ENCODE measurements at places on chromosomes 7 and 10.

DNA sequence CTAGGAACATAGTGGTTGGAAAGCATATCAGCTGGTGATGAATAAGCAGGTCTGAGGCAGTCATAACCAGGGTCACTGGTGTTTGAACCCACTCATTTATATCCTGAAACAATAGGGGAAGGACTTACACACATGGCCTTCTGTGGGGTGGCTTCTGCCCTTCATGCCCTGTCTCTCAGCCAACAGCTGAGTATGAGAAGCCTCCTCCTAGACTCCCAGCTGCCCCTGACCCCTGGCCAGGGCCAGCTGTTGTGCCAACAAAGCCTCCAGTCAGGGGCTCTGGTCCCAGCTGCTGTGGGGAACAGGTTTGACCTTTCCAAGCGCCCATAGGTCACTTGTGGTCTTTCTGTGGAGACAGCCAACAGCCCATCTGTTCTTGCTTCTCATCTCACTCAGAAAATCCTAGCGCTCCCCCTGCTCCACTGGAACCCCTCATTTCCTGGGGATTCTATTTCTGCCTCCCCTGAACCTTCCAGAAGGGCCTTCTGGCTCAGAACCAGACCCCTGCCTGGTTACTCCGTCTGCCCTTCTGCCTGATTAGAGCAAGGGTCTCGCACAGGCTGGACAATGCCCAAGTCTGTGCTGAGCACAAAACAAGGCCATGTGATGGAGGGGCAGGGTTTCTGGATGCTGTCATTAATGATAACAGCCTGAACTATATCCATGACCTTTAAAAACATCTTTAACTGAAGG lies 9.7 kb upstream of the PURB start:
- DNase-seq, result no peak

- DNase-seq, result no peak
Observed at GRCh38 chr10:70679498-70679897, 7.2 kb downstream of the ADAMTS14 start.

DNA sequence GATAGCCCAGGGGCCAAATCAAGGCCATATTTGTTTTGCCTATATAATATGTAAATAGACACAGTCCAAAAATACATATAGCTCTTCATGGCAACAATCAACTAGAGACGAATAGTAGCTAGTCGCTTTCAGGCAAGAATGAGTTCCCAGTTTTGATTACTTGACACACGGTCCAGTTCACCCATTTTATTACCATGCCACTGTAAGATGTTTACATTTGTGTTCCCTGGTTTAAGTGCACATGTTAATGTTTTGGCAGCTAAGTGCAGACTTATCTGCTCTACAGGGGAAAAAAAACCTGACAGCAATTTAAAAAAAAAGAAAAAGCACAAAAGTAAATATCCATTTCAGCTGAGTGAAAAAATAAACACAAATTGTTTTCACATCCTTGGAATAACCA lies 213.1 kb downstream of the TPK1 start:
- no peak for DNase-seq

DNA sequence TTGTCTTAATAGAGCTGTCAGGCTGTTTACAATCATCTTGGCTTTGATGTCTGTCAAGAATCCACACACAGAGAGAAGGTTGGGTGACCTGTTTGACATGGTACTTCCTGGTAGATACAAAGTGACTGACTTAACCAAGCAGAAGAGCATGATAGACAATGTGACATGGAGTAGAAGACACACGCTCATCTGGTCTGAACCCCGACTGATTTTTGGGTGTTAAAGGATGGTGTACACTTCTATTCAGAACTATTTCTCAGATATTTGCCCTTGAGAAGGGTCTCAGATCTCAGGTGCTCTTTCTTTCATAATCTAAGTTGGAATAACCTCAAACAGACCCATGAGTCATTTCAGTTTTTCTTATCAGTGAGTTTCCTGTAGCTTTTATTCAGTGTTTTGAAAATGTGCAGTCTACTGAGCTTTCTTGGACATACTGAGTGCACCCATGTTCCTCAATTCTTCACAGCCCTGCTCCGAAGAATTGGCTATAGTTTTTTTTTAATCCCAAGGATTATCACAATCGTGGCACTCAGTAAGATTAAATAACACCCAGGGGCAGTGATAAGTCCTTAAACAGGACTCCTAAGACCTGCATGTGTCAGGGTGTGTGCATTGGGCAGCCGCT lies 46.4 kb upstream of the NXPH1 start:
- DNase-seq, result no peak

DNA sequence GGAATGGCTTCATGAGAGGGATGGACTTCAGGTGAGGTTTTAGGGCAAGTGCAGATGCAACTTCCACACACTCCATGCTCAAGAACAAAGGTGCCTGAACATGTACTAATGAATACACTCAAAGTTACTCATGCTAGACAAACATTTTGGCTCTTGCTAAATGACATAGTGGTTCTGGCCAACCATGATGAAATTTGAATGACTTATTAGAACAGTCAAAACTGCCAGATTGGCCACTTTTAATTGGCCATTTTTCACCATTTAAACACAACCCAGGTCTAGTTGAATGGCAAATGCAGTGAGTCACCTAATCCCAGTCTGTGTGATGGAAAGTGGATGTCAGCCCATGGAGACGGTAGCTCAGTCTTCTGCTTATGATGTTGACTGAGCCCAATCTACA lies 4.9 kb upstream of the PTPRN2 start:
- DNase-seq, result no peak

- DNase-seq, result no peak
Observed at GRCh38 chr7:132592936-132593335, 16.7 kb upstream of the PLXNA4 start.

DNA sequence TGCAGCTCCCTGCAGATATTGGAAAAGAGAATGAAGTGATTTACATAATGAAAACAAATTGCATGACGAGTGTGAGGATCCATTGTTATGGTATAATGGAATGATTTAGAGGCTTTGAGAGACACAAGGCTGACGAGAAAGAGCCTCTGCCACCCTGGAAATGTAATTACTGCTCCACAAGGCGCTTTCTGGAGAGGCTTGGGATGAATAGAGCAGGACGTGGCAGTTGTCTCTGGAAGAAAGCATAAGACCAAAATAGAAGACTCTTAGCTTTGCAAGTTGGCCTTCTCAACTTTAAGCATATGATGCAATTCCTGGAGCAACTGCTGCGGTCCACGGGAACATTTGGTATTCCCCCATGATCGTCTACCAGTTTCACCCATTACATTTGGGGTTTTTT lies 181.9 kb upstream of the TCF7L2 start:
- DNase-seq, result no peak

DNA sequence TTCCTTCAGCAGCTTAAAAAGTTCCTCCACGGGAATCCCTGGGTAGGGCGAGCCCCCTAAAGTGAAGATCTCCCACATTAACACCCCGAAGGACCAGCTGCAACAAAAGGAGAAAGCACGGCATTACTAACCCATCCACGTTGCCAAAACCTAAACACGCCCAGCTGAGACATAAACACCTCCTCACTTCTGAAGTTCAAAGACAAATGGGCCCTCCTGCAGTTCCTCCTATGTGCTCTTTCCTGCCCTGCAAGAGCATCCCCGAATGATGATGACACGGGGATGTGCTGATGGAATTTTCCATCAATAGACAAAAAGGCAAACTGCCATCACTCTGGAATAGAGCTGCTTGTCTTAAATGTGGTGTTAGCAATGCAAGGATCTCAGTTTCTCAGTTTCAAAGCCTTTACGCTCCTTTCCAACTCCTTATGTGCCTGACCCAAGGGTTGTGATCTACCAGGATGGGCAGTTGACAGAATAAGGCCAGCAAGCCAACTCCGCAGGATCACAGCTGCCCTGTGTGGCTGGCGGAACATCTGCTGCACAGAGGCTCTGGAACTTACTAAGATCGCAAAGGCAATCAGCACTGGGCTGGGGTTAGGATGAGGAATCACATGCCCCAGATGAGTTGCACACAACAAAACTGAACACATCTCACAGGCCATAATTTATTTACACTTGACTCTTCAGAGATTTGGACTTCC lies 112.7 kb downstream of the FGFR2 start:
- no peak for DNase-seq

DNA sequence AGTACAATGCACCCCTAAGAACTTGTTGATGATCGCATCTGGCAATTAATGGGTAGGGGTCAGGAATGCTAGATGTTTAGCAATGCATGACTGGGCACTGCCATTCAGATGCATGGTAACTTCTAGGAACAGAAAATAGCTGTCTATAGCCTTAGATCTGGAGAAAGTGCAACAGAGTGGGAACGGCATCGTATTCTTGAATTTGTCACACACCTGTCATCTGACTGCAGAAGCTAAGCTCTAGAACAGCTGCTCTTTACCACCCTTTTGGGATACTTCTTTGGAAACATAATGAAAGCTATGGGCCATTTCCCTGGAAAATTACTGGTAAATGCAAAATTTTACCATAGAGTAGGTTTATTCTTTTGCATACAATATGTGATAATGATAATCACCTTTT lies 118.1 kb downstream of the SLC25A13 start:
- no peak for DNase-seq

DNA sequence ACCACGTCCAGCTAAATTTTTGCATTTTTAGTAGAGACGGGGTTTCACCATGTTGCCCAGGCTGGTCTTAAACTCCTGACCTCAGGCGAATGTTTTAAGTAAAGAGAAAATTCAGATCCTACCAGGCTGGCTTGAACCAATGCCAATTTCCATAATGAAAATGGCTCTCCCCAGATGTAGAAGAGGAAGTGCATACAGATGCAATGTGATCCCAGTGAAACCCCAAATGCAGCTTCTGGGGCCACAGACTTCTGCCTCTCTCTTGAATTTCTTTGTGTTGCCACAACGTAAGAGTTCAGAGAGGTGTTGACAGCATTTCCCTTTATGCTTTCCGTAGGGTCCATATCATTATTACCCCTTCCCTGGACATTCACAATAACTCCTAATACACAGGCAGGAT lies 29.6 kb upstream of the GOT1 start:
- no peak for DNase-seq

DNA sequence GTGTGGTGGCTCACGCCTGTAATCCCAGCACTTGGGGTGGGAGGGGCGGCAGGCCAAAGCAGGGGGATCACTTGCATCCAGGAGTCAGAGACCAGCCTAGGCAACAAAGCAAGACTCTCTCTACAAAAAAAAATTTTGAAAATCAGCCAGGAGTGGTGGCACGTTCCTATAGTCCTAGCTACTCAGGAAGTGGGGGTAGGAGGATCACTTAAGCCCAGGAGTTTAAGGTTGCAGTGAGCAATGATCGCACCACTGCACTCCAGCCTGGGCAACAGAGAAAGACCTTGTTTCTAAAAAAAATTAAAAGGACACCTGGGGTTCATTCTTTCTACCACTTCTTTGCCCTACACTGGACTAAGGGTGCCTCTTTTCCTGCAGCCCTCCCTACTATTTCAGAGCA lies 15.1 kb downstream of the WAPL start:
- no peak for DNase-seq

DNA sequence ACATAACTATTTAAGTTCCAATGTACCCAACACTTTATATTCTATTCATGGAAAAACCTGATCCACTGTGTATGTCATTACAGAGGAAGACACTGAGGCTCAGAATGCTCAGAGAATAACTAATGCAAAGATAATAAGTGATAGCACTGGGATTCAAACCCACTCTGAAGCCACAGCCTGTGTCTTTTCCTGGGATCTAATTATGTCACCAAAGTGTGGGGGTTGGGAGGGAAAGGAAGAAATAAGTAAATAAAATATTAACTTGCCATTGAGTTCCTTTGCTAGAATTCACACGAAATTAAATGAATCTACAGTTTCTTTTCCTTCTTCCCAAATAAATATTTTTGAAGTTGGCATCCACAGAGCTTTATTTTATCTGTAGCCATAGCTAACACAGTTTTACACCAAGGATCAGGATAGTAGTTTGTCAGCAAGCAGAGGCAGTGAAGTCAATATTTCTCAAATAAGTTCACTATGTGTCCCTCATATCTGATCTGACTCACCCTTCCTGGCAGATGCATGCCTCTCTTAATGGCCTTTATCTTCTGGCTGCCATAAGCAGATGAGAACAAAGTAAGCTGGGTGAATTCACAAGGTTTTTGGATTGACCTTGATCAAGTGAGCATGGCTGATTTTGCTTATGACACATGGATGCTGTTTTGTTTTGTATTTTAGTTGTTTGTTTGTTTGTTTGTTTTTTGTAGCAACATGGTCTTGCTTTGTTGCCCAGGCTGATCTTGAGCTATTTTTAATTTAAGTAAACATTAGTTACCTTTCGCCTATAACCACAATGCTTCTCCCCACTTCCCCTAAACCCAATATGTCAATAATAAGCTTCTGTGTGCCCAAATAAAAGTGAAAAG lies 6.3 kb downstream of the RAPGEF5 start:
- no peak for DNase-seq

DNA sequence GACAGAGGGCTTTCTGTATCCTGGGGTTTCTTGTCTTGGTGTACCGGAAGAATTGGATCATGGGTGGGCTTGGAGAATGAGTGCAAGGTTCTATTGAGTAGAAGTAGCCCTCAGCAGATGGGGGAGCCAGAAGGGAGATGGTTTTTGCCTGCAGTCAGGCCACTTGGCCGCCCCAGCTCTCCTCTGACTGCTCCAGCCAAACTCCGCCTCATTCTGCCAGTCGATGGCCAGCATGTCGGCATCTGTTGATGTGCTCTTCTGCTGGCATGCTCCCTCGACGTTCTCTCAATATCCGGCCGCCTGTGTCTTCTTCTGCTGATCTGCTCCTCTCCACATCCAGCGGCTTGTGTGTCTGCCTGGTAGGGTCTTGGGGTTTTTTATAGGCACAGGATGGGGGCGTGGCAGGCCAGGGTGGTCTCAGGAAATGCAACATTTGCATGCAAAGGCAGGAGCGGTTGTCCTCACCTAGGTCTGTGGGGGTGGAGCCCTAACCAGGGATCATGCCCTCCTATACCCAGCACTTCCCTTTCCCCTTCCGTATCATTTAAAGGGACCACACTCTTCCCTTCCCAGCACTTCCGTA lies 40.2 kb upstream of the TNS3 start:
- DNase-seq, result no peak

DNA sequence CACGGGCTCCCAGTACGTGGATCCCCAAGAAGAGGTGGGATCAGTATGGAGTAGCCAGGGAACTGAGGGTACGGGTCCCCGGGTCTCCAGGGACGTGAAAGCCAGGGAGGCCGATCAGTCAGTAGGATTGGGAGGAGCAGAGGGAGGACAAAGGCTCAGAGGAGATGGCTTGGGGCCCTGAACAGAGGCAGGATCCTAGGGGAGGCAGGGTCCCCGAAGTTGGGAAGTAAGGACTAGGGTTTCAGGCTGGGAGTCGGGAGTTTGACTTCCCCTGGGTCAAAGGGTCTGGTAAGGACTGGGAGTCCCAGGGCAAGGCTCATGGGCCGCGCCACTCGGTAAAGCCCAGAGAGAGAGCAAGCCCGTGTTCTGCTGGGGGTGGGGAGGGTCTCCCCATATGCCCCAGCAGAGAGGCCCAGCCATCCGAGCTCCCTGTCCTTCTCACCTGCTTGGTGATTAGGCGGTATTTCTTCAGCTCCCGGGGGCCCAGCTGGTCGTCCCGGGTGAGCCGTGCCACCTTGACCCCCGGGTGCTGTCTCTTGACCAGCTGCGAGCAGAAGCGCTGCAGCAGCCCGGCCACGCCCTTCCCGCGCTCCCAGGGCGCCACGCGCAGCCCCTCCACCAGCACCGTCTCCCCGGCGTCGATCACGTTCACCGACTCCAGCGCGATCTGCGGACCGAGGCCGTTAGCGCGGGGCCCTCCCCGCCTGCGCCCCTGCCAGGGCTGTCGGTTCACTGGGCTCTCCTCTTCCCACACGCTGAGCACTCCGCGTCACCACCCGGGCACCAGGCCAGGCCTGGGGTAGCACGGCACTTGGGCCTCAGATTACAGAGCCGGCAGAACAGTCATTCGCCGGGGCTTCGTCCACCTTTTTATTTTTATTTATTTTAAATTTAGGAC lies 7.0 kb downstream of the NAT16 start:
- DNase-seq, result no peak

GRCh38 chr7:157407512-157408257 lies 70.9 kb downstream of the DNAJB6 start:
- DNase-seq, result no peak

Measured in activated CD4-positive, CD25-positive, alpha-beta regulatory T cell treated with anti-CD3 and anti-CD28 coated beads, Interleukin-2, amount 50 U/mL, for 72 hours (primary cell).